NCI-H1417 (cell line): ENCODE measurements at places on chromosomes 16 and 17.
A peak's percentile ranks its signal among the peaks of the same experiment; 100 is the strongest.

DNA sequence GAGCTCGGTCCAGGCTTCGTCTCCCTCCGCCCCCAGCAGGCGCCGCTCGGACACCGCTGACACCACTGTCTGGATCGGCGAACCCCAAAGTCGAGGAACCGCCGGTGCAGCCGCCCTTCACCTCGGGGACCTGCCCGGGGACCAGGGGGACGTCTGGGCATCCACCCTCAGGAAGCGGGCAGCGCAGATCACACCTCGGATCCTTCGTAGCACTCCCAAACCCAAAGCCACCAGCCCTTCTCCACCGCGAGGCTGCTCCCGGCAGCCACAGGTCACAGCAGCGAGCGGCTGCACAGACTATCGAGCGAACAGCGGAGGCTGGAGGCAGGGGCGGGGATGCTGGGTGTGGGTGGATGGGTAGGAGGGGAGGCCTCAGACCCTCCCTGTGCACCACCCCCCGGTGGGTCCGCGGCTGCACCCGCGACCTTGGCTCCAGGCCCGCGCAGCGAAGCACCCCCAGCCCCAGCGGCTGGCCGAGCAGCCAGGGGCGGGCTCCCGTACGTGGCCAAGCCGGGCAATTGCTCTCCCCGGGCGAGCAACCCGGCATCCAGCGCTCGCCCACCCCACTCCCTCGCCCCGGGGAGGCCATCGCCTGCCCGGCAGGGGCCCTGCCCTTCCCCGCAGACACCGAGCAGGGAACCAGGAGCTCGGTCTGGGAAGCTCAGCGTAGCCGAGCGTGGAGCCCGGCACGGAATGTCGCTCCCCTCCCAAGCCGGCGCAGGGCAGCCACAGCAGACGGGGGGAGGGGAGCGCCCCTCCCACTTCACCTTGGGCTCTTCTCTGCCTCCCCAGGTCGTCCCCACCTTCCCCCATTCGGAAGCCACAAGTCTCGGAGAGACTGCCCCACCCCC lies 1.0 kb downstream of the SDK2 start:
- peak; percentile 89 for DNase-seq

GRCh38 chr17:31061678-31062077 lies 33.1 kb upstream of the NF1 start:
- no peak for DNase-seq

- peak; percentile 27 for DNase-seq
Measured at GRCh38 chr16:74309789-74310781, 13.5 kb downstream of the PSMD7 start.

- peak; percentile 51 for DNase-seq
Measured at GRCh38 chr16:19166500-19166899, 1.5 kb upstream of the SYT17 start.

DNA sequence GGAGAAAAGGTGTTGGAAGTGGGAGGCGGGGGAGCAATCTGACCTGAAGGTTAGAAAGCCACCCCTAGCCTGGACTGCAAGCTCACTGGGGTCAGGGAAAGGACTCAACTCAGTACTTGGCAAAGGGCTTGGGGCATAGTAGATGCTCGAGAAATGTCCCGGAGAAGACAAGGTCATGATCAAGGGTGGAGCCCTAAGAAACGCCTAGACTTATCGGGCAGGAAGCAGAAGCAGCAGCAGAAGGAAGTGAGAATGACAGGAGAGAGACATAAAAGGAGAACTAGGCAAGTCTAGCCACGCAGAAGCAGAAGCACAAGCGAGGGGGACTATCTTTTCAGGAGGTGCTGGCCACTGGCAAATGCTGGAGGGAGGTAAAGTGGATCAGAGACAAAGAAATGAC lies 10.2 kb downstream of the COTL1 start:
- DNase-seq: no peak
